Activated naive CD8-positive, alpha-beta T cell treated with anti-CD3 and anti-CD28 coated beads for 36 hours (primary cell): ENCODE measurements at places on chromosomes 4 and X. TPM values are rescaled to one million over a fixed set of nuclear protein-coding genes. Genes with fewer than 3 reads are reported as not detected.

GRCh38 chr4:111399623-111400022, 745.6 kb upstream of the FAM241A start:
- H3K4me1 ChIP-seq: no peaks in the 10 kb centered on the region
- no peak overlapping the region for H3K27ac ChIP-seq
- no peak for DNase-seq
- H3K4me3 ChIP-seq: no peak overlapping the region
- H3K27me3 ChIP-seq: no peaks in the 10 kb centered on the region

- no peaks in the 10 kb centered on the region for H3K4me1 ChIP-seq
- H3K27me3 ChIP-seq: peaks cover 48% of the 10 kb centered on the region
- no peak overlapping the region for H3K4me3 ChIP-seq
These were observed 119.0 kb downstream of the NKX6-1 start for GRCh38 chr4:84379917-84380641.

PABPC5 gene
- not detected for total RNA-seq

DNA sequence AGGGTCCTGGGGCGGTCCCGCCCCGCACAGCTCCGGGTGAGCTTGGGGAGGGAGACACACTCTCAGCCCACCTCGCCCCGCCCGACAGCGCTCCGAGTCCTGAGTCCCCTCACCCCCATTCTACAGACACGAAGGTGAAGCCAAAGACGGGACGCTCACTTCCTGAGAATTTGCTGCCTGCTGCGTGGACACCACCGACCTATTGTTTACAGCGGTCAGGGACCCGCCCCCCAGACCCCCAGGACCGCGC, 796 bp upstream of the ZNF141 start:
- H3K4me1 ChIP-seq: peaks cover 19% of the 10 kb centered on the region
- H3K27ac ChIP-seq: peak overlapping the region; percentile 100
- peaks cover 47% of the 10 kb centered on the region for H3K36me3 ChIP-seq
- H3K27me3 ChIP-seq: no peaks in the 10 kb centered on the region

GRCh38 chr4:74874753-74875367, 58.1 kb upstream of the PARM1 start:
- no peaks in the 10 kb centered on the region for H3K4me1 ChIP-seq
- H3K27ac ChIP-seq: no peak overlapping the region
- H3K27me3 ChIP-seq: peaks cover 30% of the 10 kb centered on the region
- no peaks in the 10 kb centered on the region for H3K36me3 ChIP-seq

- H3K36me3 ChIP-seq: no peaks in the 10 kb centered on the region
- no peak overlapping the region for H3K4me3 ChIP-seq
- no peak overlapping the region for H3K27ac ChIP-seq
- peaks cover 8% of the 10 kb centered on the region for H3K27me3 ChIP-seq
These were observed 41.1 kb downstream of the CBLL2 start for GRCh38 chrX:22313766-22314165.

DNA sequence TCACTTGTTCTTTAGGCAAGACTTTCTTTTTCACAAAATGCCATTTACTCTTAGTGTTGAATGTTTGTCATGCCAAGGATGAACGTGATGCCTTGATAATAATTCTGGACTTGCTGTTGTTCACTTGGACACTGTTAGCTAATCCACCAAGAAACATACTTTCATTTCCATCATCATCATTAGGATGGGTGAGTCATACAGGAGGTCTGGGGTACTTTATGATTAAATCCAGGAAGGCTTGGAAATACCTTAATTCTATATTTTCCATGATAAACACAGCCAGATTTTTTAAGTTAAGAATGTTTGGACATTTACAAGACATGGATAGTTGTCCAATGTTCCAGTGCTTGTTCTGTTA, 260.7 kb upstream of the GIMD1 start:
- H3K36me3 ChIP-seq: no peaks in the 10 kb centered on the region
- H3K4me1 ChIP-seq: no peaks in the 10 kb centered on the region
- H3K4me3 ChIP-seq: no peak overlapping the region
- DNase-seq: no peak
- H3K27ac ChIP-seq: no peak overlapping the region
- H3K27me3 ChIP-seq: no peaks in the 10 kb centered on the region

GPR50 gene
- not detected for total RNA-seq

DNA sequence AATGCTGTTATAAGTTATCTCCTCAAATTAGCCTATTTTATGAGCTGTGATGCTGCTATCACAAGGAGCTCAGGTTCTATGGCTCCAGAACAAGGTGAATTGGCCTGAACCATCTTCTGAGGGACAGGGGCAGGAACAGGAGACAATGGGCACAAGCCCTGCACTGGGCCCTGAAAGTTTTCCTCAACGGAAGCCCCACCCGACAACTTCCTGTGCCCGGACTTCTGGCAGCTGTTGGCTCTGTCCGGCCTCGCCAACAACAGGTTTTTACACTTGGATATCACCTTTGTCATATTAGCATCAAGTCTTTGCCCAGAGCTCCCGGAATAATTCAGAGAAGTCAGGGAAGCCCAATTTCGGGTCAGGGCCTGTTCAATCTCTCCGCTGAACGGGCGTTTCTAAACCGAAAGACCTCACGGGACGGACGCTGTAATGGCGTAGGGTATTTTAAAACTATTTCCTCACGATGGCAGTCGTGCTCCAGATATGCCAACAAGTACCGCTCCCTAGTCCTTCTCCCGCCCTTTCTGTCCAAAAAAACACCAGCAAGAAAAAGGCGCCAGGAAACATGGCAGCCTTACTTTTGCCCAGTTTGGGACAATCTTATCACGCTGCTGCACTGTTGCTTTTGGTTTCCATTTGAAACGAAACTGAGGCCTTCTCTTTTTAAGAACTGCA, 201.0 kb upstream of the STK26 start:
- H3K4me3 ChIP-seq: no peak overlapping the region
- H3K4me1 ChIP-seq: peaks cover 11% of the 10 kb centered on the region
- peaks cover 11% of the 10 kb centered on the region for H3K36me3 ChIP-seq
- H3K27ac ChIP-seq: peak overlapping the region; percentile 34

DNA sequence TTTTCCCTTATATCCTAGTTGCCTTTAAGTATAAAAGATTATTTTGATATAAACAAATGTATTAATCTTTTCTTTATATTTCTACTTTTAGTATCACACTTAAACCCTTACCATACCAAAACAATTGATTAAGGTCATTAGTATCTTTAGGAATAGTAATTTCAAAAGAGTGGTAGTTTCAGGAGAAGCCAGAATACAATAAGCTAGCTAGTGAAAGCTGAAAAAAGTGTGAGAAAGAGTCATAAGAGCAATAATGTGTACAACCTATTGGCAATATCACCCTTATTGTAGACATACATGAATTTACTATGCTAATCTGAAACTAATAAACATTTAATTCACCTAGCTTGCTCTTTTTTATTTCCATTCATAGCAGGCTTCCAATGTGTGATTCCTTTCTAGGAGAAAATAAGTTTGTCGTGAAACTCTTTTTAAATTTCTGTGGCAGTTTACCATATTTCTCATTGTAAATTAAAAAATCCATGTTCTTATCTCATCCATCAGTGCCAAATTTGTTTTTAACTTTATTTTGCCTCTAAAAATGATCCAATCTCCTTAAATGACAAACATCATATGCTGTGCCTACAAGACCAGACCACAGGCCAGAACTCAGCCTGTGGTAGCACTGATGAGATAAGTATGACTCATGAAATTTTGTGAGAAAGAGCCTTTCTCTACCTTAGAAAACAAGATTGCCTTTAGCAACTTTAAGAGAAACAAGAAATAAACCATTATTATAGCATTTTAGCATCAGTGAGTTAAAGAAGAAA, 8.1 kb downstream of the NEK1 start:
- DNase-seq: no peak
- peaks cover 24% of the 10 kb centered on the region for H3K4me1 ChIP-seq
- peaks cover 10% of the 10 kb centered on the region for H3K36me3 ChIP-seq
- H3K27me3 ChIP-seq: no peaks in the 10 kb centered on the region
- no peak overlapping the region for H3K4me3 ChIP-seq

TEX13B gene
- not detected for total RNA-seq
